ENCODE measurements at places on chromosomes 6 and 20.

DNA sequence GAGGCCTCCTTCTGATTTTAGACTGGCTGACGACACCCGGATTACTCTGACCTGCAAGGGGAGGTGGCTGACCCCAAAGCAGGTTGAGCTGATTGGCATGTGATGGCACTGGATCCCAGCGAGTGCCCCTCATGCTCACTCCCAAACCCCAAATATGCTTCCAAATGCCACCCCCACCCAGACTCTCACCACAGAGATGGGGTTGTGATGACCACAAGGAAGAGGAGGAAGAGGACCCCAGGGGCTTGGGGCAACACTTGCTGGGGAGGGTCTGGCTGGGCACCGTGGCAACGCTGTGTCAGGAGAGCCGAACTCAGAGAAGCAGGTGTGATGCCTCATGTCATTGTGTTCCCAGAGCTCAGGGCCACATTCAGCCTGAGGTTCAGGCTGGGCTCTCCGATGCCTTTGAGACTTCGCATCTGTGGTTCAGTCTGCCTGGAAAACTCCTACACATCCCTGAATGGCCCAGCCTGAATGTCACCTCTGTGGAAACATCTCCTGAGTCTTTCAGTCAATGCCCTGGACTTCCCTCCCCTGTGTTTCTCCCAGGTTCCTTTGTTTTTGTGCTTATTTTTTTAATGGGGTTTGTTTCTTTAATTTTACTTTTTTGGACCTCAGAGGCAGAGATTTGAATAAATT lies 169.1 kb upstream of the PMEPA1 start:
- DNase-seq, result no peak

DNA sequence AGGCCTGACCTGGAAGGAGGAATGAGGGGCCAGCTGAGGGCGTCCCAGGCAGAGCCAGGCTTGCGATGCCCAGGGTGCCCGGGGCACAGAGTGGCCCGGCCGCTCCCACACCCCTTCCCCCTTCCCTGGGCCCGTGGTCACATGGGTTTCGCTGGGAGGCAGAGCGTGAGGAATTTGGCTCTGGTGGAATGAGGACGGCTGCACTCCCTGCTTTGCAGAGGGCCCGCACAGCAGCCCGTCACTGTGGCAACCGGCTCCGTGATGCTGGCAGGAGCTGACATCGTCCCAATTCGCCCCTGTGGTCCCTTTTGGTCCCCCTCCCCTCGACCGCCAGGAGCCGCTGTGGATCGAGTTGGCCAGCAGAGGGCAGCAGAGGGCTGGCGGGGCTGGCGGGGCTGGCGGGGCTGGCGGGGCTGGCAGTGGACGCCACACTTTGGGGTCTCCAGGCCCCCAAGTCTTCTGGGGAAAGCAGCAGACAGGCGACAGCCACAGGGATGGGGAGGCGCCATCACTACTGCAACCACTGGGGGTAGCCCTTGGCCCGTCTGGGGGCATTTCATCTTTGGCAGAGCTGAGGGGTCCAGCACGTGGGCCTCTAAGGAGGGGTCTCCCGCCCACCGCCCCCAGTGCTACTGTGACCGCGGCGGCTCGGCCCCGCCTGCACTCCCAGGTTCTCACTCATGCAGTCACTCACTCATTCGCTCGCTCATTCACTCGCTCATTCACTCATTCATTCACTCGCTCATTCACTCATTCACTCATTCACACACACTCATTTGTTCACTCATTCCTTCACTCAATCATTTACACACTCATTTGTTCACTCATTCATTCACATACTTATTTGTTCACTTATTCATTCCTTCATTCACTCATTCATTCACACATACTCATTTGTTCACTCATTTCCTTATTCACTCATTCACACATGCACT lies 49.7 kb upstream of the BHLHE23 start:
- DNase-seq, result no peak

DNA sequence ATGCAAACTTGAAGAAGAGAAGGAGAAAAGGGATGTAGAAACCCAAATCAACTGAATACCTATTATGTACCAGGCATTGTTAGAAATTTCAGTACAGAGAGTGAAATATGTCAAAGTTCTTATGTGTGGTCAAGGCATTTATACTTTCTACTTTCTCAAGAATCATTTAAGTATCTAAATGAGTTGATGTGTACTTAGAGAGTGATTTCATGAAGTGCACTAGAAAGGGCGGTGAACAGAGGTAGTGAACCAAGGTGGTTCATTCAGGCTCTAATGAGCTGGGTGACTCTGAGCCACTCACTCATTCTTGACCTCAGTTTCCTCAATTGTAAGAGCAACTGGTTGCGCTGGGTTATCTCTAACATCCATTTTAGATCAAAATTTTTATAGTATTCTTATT lies 3.3 kb downstream of the PDE7B start:
- DNase-seq, result no peak

DNA sequence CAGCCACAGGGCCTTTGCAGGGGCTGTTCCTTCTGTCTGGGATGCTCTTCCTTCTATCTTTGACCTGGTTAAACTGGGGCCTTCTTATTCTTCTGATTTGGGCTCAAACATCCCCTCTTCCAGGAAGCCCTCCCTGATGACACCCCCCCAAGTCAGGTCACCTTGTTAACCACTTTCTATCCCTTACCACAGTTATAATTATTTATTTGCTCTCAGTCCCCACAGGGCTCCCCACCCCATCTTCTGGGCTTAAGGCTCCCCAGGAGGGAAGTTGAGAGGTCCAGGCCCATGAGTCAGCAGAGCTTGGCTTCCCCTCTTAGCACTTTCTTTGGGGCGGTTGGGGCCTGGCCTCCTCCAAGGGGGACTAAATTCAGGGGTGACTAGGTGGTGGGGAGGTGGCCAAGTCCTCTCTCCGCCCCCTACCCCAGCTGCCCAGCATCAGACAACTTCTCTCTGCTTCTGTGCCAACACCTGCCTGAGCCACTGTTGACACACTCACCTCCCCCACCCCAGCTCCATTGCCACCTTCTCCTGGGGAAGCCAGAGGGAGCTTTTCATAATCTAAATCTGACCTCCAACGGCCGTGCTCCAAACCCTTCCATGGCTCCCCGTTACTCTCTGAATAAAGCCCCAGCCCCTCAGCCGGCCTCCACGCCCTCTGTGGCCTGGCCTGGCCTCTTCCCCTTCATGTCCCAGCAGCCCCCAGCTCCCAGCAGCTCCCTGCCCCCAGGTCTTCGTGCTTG lies 70.0 kb downstream of the CEBPB start:
- DNase-seq, result no peak

DNA sequence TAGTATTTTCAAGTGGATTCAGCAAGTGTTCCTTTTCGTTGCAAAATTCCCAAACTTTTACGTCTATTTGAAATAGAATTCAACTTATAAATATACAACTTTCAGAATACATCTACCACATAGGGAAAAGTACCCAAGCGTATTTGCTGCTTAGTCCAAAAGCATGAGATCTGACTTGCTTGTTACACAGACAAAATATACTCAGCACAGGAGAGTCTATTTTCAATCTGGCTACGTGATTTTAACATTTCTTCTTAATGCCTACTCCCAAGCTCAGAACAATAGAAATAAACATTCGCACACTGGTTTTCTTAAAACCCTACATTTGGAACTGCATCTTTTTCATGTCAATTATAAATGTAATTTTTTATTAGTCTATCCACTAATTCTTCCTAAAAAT lies 672 bp downstream of the PKHD1 start:
- no peak for DNase-seq

DNA sequence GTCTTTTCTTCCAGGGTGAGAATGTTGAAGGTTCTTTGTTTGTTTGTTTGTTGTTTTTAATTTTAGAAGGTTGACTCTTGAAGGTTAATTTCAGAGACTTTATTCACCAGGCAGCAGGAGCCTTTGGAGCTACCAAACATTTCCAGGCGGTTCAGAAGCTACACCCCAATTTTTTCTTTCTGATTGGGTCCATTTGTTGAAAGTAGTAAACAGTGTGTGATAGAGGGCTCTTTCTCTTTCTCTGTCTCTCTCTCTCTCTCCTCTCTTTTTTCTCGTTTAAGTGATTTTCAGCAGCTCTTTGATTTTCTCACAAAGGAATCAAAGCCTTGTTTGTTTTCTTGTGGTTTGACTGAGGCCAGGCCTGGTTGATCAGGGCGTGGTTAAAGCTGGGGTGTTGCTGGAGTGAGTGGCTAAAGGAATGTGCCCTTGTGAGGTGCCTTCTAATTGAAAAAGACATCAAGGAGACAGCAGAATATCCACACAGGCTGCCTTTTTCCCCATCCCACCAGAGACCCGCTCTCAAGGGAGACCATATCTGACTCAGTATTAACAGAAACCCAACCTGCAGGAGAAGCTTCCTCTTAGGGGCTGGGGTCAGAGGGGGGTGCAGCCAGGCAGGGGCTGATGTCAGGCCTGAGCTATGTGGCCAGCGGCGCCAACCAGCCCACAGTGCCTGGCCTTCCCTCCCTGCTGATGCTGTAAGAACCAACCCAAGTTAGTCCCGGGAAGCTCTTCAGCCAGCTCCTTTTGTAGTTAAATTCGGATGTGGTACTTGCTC lies 40.4 kb upstream of the NAA20 start:
- DNase-seq, result no peak

DNA sequence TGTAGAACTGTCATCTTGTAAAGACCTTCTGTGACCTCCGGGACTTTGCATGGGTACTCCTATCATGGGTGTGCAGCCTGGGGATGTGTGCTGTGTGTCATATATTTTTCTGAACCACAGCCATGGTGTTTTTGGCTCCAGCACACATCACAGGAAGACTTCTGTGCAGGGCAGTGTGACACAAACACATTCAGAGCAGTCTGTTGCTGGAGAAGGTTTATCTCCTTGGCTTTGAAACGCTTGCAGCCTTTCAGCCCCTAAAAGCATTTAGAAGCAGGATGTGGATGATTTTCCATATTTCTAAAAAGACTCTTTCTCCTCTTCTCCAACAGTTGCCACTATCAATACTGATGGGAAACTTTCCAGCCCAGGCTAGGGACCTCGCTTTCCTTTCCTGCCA lies 221.6 kb upstream of the FOXA2 start:
- no peak for DNase-seq

DNA sequence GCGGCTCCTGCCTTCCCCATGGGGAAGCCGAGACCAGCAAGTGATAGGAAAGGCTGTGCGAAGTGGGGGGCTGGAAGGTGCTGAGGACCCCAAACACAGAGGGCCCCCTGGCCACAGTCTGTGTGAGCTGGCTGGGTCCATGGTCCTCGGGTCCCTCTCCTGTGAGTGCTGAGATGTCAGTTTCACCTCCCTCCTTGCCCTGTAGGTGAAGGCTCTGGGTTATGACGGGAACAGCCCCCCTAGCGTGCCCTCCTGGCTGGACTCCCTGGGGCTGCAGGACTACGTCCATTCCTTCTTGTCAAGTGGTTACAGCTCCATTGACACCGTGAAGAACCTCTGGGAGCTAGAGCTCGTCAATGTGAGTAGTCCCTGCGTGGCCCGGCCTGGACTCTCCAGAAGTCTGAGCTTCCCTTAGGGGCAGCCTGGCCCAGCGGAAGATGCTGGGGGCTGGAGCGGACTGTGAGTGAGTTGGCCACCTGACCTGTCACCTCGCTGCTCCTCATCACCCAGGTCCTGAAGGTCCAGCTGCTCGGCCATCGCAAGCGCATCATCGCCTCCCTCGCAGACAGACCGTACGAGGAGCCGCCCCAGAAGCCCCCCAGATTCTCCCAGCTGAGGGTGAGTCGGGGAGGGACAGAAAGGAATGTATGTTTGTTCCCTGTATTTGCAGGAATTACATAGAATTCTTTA lies 61.7 kb downstream of the TCP11 start:
- DNase-seq, result no peak

- no peak for DNase-seq
Measured at GRCh38 chr6:113047148-113047547, 700.0 kb downstream of the RFPL4B start.

DNA sequence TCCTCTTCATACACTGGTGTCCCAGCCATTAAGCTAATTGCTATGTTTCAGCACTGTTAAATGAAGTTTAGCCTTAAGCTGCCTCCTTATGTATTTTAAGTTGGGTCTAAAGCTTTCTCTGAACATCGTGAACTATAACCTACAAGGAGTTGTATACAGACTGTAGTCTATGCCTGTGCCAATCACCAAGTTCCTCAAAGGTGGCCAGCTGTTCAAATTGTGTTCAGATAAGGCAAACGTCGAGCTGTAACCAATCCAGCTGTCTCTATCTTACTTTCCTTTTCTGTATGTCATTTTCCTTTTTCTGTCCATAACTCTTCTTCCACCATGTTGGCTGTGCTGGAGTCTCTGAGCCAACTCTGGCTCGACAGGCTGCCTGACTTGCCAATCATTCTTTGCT lies 199.6 kb downstream of the OGFRL1 start:
- DNase-seq, result no peak

DNA sequence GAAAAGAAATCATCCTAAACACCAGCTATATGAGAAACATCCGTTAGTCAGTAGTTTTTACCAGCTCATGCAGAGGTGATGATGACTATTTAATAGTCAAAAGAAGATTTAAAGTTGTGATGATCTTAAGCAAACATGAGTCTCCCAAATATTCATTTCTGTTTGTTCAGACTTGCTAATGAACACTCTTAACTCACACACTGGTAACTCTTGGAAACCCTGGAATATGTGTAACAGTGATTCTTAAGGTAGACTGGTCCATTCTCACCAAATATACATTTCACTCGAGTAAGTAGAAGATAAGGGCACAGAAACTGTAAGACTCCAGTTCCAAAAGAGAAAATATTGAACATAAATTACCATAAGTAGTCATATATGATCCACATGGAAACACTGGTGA lies 29.1 kb downstream of the RSPO3 start:
- no peak for DNase-seq

DNA sequence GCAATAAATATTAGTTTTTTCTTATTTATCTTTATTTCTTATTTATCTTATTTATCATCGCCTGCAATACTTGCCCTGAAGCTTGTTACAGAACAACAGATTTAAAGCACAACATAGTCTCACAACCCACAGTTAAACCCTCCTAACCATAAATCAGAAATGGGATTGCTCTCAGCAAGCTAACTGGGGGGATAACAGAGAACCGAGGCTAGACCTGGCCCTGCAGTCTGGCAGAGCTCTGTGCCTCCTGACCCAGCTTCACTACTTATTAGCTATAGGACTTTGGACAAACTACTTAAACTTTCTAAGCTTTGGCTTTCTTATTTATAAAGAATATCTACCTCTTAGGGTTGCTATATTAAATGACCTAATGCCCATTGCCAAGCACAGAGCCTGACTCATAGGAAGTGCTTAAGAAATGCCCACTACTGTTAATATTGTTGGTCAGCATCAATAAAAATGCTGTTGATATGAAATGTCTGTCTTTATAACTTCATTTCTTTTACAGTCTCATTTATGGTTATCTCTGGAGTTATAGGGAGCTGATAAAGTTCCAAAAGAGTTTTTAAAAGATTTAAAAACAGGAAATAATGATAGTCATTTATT lies 87.9 kb upstream of the BEND6 start:
- no peak for DNase-seq

DNA sequence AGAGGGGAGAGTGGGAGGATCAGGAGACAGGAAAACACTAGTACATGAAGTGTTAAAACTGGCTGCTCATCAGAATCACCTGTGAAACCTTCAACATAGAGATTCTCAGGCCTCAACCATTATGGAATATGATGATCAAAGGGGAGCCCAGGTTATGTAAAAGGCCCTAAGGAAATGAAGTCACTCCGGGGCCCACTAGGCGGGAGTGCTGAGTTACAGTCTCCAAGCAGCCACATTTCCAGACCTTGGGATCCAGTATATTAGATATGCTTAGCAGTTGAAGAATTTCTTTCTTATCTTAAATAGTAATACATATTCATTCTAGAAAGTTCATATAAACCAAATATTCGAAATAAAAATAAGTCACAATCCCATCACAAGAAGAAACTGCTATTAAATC lies 476.3 kb downstream of the PRKN start:
- no peak for DNase-seq

- DNase-seq, result no peak
Measured at GRCh38 chr6:109239160-109239559, 143.1 kb downstream of the CD164 start.

GRCh38 chr20:60236613-60237012 lies 278.4 kb downstream of the CDH26 start:
- no peak for DNase-seq
